ENCODE measurements at places on chromosomes 16 and 17.

- DNase-seq: no peak
Observed at GRCh38 chr16:16008666-16009065, 59.2 kb downstream of the ABCC1 start.

DNA sequence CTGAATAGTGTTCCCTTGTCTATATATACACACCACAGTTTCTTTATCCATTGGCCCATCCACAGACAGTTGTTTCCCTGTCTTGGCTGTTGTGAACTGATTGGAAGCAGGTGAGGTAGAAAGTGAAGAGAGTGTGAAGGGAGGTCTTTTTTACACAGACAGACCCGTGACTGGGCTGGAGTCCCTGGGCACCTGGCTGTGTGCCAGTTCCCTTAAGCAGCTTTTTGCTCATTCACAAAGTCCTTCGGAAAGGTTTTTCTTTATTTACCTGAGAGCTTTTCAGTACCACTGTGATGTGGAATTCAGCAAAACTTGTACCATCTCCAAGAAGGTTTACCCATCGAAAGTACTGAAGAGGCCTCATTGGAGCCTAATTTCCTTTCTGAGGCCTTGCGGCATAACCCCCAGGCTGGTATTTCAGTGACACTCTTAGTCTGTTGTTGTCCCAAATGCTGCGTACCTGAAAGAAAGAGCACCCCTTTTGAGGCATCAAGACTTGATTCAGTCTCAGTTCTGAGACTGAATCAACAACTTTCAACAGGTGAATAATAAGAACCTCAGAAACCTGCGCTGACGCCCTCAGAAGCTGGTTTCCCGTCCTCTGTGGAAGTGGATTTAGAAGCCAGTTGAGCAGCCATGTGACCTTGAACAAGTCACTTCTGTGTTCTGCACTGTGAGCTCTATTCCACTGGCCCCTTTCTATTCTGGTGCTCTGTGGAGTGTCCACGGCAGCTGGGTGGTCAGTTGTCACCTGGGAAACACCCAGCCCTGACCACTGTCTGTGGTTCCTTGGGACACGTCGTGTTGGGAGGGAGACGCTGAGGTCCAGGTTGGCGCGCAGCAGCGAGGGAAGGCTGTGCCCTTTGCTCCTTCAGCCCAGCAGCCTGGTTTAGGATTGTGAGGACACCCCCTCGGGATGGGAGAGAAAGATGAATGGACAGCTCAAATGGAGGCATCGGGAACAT lies 53.9 kb upstream of the CRISPLD2 start:
- no peak for DNase-seq

DNA sequence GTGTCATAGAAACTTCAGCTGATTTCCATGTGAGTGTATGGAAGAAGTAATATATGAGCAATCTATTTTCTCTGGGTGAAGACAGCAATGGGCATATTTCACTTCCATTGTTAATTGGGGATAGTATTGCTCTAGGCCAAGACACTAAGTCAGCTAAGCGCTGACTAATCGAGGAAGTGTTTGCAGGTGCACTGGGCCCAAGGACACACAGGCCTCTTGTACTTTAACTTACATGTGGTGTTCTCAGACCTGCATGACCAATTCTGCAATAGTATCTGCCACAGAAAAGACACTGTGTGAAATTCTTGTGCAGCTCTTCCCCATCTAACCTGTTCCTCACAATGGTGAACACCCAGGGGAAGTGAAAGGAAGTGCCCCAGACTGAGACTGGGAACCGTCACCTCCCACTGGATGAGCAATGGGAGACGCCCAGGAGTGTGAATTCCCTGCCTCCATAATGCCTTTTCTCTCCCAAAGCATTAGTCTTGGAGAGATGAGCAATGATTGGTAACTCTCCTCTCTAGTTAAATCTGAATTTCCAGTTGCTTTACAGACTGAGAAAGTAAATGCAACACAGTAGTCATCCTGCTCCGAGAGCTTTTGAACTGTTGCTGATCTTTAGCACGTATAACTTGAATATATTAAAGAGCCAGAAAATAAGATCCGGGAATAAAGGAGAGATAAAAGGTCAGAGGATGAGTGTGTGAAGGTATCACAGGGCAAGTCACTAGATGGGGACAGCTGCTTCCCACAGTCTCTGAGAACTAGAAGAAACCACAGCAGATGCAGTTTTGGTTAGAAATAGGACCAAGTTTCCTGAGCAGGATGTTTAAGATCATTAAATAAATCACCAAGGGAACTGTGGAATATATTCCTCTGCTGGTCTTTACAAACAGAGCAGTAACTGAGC lies 82.6 kb downstream of the CDK5R1 start:
- no peak for DNase-seq

DNA sequence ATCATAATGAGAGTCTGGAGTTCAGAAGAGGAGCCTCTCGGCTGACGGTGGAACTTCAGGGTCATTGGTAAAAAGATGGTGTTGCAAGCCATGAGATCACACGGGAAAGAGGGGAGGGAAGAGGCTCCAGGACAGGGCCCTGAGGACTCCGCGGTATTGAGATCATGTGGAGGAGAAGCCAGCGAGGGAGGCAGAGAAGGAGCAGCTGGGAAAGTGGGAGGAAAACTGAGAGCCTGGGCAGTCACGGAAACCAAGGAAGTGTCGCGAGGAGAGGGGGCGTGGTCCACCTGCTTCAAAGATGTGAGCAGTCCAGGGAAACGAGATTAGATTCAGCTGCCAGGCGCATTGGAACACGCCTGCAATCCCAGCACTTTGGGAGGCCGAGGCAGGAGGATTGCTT lies 27.7 kb upstream of the SBK1 start:
- DNase-seq: no peak

GRCh38 chr16:30736995-30737793 lies 11.0 kb upstream of the PHKG2 start:
- no peak for DNase-seq

GRCh38 chr16:31216422-31217135 lies at the start of gene PYDC1:
Gene PYDC1 (minus strand): TSS chr16:31217135. CDS start chr16:31217028, 107 bp downstream.
- DNase-seq: no peak

DNA sequence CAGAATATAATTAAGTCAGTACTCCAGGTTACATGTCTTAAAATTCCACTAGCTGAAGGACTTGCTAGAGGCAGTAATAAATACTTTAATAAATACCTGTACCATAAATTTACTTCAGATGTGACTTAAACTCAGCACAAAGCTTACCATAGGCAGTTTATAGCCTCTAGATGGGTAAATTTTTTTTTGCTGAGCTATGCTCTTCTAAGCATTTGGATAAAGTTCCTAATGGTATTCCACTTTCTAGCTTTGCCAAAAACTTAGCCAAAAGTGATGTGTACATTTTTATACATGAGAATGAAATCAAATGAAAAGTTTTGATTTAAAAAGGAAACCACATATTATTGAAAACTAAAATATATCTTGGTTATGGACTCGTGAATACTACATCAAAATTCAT lies 63.7 kb upstream of the DHX40 start:
- DNase-seq: no peak

DNA sequence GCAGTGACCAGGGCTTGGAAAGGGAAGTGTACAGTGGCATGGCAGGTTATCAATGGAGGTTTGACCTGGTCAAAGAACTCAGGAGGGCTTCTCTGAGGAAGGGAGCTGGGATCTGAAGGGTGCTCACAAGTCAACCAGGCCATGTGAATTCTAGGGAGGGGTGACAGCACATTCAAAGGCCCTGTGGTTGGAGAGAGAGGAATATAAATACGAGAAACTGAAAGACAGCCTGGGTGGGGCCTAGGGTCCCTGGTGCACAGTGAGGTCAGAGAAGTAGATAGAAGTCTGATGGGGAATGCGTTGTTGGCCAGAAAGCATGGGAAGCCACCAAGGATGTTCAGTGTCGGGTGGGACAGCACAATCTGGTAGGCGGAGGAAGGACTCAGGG lies 210.8 kb downstream of the KATNIP start:
- no peak for DNase-seq

DNA sequence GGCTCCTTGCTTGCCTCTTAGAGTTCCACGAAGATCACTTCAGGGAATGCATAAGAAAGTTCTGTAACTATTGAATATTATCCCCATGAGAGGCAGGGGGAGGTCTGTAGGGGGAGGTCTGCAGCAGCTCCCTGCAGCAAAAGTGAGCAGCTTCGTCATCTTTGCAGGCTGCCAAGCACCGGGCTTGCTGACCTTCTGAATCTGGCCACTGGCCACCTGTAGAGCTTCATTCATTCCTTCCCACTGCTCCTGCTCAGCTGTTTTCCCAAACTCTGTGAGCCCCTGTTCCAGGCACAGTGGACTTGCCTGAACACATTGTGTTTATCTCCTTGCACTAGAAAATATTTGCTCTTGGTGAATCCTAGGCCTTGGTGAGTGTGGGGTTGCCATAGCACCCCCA lies 443.3 kb downstream of the HAPSTR1 start:
- no peak for DNase-seq

DNA sequence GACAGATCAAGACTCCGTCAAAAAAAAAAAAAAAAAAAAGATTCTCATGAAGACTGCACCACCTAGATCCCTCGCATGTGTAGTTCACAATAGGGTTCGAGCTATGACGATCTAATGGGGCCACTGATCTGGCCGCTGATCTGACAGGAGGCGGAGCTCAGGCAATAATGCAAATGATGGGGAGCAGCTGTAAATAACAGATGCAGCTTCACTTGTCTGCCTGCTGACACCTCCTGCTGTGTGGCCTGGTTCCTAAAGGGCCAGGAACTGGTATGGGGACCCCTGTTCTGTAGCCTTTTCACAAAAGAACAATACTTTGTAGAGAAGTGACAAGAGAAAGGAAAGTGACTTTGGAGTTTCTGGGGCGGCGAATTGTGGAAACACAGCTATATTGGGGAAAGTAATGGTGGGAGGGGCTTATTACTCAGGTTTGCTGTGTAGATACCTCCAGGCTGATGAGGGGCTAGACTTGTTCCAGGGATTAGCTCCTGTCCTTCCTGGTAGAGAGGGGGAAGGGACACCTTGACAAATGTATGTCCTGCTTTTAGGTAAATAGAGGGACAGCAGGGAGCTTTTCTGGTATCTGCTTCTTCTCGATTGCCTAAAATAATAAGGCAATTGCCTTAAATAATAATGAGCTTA lies 57.1 kb downstream of the HAPSTR1 start:
- DNase-seq: no peak

DNA sequence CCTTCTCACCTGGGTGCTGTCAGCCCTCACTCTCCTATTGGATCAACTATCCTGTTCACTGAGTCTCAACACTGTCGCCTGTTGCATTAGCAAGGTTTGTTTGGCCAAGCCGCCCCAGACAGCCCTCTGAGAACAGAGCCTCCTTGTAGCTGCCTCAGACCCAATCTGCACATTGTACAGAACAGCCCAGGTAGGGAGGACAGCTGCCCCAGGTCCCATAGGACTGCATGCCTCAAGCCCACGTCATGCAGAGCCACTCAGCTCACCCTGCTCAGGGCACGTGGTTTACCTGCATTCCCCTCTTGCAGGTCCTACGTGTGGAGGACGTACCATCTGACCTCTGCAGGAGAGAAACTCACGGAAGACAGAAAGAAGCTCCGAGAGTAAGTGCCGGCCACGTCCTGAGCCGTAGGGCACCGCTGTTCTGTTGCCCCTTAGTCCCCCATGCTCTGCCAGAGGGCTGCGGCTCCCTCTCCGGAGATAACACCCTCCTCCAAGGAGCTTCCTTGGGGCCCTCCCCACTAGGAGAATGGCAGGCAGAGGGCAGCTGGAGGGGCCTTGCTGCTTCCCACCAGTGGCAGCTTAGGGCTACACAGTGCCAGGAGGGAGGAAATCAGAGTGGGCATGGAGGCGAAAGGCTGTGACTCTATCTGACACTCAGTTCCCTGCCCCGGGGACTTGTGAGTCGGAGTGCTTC lies 2.8 kb downstream of the SNRNP25 start:
- no peak for DNase-seq

GRCh38 chr16:9176547-9177418 lies 85.3 kb downstream of the HAPSTR1 start:
- no peak for DNase-seq

- DNase-seq: no peak
Observed at GRCh38 chr17:63516910-63517824, 6.0 kb upstream of the KCNH6 start.

DNA sequence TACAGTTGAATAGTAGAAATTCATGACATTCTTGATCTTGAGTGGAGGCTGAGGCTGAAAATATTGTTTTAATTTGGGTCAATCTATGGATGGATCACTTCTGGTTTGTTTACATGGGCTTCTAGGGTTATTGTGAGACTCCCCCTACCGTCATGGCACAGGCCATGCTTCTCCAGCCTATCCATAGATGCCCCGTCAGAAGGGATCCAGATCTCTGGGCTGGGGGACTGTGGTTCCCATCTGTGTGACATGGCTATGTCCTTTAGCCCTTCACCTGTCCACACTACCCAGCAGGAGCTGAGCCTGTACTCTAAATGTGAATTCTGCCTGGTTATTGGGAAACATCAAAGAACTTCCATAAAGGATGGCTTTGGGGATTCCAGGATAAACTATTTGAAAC lies 160.4 kb downstream of the ABCC12 start:
- no peak for DNase-seq

- no peak for DNase-seq
Observed at GRCh38 chr17:6706996-6707395, 6.2 kb downstream of the SLC13A5 start.

- DNase-seq: no peak
Observed at GRCh38 chr16:66103211-66103610, 263.3 kb upstream of the CDH5 start.

DNA sequence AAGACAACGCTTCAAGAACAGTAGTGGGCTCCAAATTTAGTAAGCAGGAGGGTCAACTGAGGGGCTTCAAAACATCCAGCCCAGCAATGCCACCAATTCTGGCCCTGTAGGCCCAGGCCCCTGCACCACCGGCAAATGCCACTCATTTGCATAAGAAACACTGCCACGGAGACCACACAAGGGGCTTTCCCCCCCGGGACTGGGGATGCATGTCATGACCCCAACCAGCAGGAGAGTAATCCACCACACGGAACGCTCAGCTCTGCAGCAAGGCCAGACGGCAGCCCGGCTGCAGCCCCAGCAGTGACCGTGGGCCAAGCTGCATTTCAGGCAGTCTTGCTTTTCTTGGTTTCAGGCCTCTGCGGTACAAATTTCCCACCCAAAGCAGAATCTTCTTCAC lies 14.1 kb downstream of the TMEM11 start:
- DNase-seq: no peak

DNA sequence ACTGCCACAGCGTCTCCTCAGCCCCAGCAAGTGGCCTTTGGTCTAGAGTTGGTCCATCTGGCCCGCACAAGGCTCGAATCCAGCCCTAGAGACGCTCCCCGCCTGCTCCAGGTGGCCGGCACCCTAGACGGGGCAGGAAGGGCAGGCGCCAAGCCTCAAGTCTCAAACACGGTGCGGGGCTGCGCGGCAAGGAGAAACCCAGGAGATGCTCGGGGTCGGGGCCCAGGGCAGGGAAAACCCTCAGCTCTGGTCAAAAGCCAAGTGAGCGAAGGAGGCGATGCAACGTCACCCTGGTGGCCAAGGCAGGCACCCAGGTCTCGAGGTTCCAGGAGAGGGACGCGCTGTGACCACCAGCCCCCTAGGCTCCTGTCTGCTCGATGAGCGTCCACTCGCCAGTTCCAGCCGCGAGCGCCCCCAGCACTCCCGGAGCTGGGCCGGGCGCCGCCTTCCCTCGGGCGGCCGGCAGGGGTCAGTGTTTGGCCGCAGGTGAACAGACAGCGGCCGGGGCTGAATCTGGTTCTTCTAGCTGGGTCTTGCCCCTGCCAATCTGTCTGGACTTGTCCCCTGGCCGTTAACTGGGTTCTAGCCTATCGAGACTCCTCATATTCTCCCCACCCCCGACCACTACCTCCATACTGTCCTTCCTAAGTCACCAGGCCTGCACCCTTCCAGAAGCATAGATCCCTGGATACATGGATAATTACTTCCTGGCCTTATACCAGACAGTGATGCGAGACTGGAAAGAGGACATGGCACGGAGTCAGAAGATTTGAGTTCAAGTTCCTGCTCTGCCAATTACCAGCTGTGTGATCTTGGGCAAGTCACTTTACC lies 44.0 kb downstream of the PRAC1 start:
- DNase-seq: no peak

Measured in NCI-H1436 treated with DMSO at 0.1 percent for 48 hours (cell line).